ENCODE measurements at places on chromosomes 6 and 20. TPM values are rescaled to one million over a fixed set of nuclear protein-coding genes. Genes with fewer than 3 reads are reported as not detected.

Gene RNASET2
- total RNA-seq = 64.8 TPM

Gene TMEM200A
- total RNA-seq = 8.9 TPM

Gene DDX27
- 26.4 TPM for total RNA-seq

Gene SLA2
- total RNA-seq = 1.0 TPM

Gene IGF2R
- total RNA-seq = 82.0 TPM

Gene KCNG1
- not detected for total RNA-seq

GRCh38 chr6:36677753-36678487 is 594 bp upstream of the CDKN1A start:
- no peaks in the 10 kb centered on the region for H3K36me3 ChIP-seq
- no peaks in the 10 kb centered on the region for H3K27me3 ChIP-seq
- no peak overlapping the region for H3K4me3 ChIP-seq
- peak overlapping the region; percentile 37 for H3K27ac ChIP-seq

DNA sequence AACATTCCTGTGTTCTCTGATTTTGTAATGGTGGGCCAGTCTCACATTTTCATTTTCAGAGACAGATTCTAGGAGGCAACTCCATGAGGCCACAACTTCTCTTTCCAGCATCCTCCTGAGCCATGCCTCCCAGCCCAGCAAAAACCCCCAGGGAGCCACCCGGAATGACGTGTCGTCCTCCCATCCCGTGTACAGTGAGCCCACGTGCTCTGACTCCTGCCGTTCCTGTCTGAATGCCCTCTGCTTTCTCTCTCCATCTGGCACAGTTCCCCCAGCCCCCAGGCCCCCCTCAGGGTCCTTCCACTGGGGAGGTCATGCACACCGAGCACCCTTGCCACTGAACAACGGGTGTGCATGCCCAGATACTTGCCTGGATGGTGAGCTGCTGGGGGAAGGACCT is 38.0 kb downstream of the C20orf203 start:
- H3K27ac ChIP-seq = no peak overlapping the region
- H3K36me3 ChIP-seq = no peaks in the 10 kb centered on the region
- DNase-seq = no peak
- H3K27me3 ChIP-seq = no peaks in the 10 kb centered on the region
- no peak overlapping the region for H3K4me3 ChIP-seq

All from aorta (tissue), 5 donors.